ENCODE measurements at places on chromosomes 2 and 18.

GRCh38 chr18:46174342-46175041, 70.3 kb downstream of the HAUS1 start:
- DNase-seq = peak; percentile 47

GRCh38 chr18:22493255-22493654, 75.5 kb upstream of the CTAGE1 start:
- DNase-seq = no peak

DNA sequence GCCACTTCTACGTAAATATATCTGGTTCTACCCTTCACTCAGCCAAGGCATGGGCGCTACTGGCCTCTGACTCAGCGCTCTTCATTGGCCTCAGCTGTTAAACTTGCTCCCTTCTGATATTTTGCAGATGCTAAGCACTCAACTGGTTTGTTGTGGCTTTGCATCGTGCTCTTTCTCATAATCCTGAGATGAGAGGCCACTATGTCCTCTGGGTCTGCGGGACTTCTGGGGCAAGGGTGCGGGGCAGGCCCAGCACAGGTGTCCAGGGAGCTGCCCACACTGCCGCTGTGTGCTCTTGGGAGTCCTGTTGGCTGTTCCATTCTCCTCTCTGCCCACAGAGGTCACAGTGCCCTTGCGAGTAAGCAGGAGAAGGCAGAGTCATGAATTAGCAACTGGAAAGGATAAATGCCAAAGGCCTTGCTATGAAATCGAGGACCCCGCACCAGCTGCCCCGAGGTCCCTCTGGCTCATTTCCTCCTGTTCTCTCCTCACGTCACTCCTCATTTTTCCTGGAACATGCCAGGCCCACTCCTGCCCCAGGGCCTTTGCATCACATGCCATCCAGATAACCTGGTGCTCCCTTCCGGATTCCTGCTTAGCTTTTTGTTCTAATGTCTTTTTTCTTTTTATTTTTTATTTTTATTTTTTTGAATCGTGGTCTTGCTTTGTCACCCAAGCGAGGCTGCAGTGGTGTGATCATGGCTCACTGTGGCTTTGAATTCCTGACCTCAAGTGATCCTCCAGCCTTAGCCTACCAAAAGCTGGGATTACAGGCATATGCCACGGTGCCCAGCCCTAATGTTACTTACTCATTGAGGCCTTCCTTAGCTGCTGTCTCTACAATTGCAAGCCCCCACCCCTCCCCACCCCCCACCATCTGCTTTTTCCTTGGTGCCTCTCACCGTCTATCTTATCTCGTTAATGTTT, 34.9 kb upstream of the MAT2A start:
- no peak for DNase-seq

- no peak for DNase-seq
Measured at GRCh38 chr18:54100466-54100865, 124.0 kb downstream of the MBD2 start.

DNA sequence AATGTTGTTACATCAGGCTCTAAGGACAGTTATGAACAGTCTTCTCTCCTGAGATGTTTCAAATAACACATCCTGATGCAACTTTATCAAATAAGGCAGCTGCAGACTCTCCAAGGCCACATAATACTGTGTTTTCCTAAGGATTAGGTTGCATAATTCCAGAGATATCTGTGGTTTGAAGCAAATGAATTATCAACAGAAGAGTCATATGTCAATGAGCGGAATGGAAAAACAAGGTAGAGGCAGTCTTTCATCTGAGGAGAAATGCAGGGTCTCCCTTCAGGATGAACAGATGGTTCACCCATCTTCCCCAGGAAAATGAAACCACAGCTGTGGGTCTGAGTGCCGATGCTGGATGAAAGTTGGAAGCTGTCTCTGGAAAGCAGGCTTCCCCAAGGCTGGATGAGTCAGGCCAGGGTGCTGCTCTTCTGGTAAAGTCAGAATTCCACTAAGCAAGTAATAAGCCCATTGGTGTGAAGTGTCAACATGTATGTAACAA, 22.2 kb downstream of the LYG1 start:
- DNase-seq = no peak

DNA sequence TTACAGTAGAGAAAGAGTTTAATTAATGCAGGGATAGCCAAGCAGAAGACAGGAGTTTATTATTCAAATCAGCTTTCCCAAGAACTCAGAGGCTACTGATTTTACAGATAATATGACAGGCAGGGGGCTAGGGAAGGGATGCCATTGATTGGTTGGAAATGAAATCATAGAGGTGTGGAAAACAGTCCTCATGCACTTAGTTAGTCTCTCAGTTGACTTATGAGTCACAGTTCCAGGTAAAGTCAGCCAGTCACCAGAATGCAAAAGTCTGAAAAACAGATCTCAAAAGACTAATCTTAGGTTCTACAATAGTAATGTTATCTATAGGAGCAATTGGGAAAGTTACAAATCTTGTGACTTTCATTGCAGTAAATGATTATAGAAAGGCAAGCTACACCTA, 676.4 kb upstream of the CHAC2 start:
- no peak for DNase-seq

- no peak for DNase-seq
Measured at GRCh38 chr2:8028036-8028435, 653.8 kb upstream of the ID2 start.

GRCh38 chr18:75937306-75937705, 509.8 kb upstream of the SMIM21 start:
- no peak for DNase-seq

GRCh38 chr2:96898641-96899412, 28.9 kb upstream of the SEMA4C start:
- DNase-seq = peak; percentile 45

- DNase-seq = no peak
Measured at GRCh38 chr2:219569041-219569440, 2.3 kb downstream of the OBSL1 start.

- DNase-seq = no peak
Measured at GRCh38 chr2:113075600-113075999, 7.8 kb downstream of the IL1F10 start.

GRCh38 chr2:170475878-170476277, 239.3 kb upstream of the SP5 start:
- no peak for DNase-seq

DNA sequence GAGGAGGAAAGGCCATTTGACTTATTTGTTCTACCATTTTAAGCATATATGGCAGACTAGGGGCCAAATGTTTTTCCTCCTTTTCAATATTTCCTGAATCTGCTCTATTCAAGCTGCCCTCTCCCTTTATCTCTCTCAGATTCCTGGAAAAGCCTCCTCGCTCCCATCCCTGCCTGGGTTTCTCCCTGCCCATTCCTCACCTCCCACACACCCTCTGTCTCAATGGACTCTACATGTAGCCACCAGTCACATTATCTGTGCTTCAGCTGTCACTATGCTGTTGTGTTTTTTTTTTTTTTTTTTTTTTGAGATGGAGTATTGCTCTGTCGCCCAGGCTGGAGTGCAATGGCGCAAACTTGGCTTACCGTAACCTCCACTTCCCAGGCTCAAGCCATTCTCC, 22.9 kb downstream of the TYMS start:
- no peak for DNase-seq

GRCh38 chr2:213934560-213934959, 476.3 kb upstream of the VWC2L start:
- peak; percentile 43 for DNase-seq

GRCh38 chr2:119233326-119234020, 9.8 kb downstream of the STEAP3 start:
- no peak for DNase-seq

- DNase-seq = no peak
Measured at GRCh38 chr18:74774486-74774885, 176.8 kb downstream of the ZNF407 start.

DNA sequence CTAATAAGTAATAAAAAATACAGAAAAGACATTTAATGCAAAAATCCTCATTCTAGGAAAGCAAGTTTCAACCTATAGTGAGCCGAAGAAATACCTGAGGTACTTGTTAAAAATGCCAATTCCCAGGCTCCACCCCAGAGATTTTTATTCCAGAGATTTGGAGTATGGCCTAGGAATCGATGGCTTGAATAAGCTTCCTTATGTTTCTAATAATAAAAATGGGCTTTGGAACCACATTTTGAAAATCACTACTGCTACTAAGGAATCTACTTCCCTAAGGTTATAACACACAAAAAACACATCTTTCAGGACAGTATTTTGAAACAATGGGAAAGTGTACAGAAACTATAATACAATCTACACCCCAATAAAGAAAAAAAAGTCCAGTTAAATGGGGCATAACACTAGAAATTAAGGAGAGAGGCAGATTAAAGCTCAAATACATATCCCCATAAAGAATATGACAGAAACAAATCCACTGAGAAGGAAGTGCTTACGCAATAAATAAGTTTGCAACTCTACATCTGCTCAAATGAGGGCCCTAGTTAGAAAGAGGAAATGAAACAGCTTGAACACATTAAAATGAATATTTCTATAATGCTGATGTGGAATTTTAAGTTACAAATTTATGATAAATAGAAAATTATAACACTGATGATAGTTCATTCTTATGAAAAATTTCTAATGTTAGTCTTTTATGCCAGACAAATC, 103.7 kb downstream of the EPB41L3 start:
- DNase-seq = peak; percentile 68

DNA sequence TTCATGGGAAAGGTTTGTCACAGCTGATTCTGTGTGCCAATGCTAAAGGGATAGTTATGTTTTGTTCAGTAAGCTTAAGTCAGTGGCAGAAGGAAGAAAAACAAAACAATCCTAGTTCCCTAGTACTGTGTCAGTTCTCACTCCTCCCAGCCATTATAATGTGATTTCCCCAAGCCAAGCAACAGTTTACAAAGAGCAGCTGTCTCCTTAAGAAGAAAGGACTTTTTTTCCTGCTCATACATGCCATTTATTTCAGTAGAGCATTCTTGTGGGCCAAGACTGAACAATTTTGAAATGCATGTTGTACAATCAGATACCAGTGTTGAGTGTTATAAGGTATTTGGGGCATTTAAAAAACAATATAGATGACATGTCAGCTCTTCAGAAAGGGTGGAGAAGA, 52.1 kb downstream of the NEMP2 start:
- DNase-seq = no peak

DNA sequence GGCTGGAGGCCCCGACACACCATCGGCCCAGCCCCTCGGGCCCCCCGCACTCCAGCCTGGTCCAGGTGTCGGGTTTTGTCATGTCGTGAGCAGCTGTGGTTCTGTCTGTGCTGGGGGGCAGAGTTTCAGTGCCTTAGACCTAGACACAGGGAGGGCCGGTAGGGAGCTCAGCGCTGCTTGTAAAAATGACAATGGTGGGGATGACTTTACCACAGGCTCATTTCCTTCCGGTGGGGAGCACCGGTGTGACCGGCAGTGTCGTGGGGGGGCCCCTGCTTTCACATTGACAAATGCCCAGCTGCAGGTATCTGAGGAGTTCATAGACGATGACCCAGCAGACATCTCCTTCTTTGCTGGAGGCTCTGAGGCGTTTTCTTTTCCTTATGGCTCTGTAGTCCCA, 66.9 kb downstream of the STK25 start:
- DNase-seq = no peak

DNA sequence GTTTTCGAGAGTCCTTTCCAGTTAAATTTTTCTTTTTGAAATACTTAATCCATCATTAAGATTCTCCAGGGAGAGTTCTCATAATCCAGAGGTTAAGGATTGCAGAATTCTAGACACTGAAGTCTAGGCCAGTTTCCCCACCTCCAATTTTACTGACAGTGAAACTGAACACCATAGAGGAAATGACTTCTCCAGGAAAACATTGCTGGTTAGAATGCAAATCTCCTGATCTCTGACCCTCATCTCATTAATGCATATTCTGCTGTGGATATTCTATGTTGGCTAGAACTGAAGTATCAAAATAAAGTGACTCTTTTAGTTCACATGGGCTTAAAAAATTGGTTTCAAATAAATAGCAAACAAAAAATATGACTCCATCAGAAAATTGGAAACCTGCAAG, 105.8 kb upstream of the UGP2 start:
- DNase-seq = no peak

DNA sequence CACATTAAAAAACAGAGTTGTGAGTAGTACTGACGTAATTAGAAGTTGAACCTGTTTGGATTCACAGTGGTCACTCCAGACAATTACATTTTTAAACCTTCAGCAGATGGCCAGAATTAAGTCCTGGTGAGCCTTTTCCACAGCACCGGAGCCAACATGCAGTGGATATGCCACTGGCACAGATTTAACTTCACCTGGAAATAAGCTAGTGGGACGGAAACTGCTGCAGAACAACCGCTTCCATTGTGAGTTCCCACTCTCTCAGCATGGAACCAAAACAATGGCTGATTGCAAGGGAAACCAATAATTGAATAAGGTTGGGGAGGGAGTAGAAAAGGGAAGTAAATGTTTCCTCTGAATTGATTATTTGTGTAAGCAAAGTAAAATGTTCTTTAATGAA, 515.1 kb downstream of the STK39 start:
- DNase-seq = no peak

DNA sequence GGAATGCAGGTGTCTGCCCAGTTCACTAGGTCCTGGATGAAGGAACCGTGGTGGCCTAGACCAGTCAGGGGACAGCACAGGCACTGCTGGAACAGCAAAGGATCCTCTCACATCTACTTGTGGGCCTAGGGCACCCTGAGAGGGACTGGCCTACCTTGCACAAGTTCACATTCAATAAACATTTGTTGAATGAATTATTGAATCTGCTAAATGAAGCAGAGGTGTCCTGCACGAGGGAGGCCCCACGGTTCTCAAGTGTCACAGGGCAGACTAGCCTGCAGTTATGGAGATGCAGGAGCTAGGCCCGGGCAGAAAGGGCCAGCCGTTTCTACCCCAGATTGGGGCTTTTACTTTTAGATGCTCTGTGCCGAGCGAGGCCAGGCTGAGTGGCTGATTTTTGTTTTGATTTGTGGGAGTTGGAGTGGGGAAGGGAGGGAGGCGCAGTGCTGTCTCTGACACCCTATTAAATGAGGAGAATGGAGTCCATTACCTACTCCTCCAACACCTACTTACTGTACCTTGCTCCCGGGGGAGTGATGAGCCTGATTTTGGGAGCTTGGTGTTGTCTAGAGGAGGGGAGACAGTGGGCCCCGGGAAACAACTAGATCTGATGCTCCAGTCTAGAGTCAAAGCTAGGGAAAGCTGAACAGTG, 18.4 kb downstream of the SH2D6 start:
- DNase-seq = no peak

DNA sequence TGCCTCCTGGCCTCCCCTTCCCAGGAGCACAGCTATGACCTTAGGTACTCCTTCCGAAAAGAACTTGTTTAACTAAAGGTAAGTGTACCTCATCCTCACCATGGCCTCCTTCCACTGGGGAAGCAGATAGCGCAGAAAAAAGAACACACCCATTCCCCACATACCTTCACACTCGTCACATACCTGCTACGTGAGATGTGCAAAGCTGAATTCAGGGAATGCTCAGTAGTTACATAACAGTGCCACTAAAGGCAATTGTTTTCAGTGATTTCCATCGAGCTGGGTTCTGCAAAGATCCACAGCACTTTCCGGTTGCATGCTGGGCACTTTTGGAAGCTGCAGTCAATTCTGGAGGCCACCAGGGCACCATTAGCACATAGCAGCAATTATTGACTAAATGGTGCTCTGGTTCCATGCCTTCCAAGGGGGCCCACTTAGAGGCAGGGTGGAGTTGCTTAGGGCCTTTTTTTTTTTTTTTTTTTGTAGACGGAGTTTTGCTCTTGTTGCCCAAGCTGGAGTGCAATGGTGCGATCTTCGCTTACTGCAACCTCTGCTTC, 41.0 kb downstream of the PAX8 start:
- DNase-seq = no peak

All from inflammatory macrophage (primary cell).